Foreskin fibroblast (primary cell): ENCODE measurements at places on chromosomes 6 and 20.

DNA sequence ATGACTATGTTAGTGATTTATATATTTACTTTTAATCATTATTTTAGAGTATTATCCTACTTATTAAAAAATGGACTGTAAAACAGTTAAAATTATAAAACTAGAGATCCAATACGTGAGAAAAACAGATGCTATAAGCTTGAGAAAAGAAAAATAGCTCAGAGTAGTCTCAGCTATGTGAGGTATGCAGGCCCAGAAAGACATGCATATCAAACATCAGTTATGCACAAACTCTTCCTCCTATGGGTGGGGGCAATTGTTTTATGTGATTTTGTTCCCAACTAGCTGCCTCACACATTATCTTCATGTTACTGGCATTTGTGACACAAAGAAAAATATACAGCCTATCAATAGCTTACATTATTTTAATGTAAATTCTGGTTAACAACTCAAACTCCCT, 28.8 kb downstream of the RARS2 start:
- no peak for DNase-seq

GRCh38 chr6:41462033-41462432, 84.1 kb upstream of the FOXP4 start:
- DNase-seq, result no peak

GRCh38 chr6:4786996-4787395, 10.8 kb downstream of the CDYL start:
- no peak for DNase-seq

DNA sequence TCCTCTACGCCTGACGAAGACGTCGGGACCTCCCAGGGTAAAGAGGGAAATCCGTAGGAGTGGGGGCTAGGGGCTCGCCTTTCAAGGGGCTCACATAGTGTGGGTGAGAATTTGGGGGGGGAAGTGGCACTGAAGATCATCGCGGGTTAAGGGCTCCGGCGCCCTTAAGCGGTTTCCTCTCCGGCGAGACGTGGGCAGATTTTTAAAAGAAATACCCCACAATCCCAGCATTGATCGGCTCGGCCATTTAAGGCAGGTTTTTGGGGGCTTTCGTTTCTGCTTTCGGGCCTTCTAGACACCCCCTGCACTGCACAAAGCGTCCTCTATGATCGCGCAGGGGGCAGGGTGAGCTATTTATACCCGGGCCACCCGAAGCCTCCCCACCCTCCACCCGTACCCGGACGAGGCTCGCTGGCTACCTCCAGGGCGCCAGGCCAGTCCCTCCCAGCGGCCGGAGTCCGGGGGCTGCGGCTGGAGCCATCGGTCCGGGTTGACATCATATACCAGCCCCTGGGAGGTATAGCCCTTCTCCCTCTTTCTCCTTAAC, 1.2 kb downstream of the NKX2-2 start:
- DNase-seq, result no peak

GRCh38 chr6:156111913-156112312, 656.3 kb upstream of the NOX3 start:
- no peak for DNase-seq

GRCh38 chr20:61314326-61315010, 62.4 kb downstream of the CDH4 start:
- no peak for DNase-seq

DNA sequence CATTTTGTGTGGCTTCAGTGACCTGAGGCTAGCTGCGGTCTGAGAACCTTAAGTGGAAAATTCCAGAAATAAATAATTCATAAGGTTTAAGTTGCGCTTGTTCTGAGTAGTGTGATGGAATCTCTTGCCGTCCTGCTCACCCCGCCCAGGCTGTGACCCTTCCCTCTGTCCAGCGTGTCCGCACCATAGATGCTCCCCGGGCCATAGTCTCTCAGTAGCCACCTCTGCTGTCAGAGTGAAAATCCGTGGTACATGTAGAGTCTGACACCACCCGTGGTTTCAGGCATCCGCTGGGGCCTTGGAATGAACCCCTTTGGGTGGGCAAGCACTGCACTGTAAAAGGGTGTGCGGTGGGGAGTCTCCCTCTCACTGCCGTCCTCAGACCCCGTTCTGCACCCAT, 11.7 kb downstream of the UNC93A start:
- no peak for DNase-seq

DNA sequence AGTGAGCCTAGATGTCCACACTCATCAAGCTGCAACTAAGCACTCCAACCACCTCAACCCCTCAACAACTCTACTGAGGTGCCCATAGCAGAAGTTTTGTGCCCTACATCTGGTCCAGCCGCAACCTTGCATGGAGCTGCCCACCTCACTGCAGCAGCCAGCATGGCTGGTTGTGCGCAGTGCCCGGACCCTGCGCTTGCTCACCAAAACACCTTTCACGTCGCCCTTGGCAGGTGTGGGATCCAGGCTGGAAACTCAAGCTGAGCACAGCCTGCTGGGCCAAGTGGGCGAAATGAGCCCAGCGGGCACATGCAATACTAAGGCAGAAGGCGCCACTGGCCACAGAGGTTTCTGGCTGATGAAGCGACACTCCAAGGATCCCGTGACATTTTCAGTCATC, 902.4 kb downstream of the TBC1D32 start:
- DNase-seq, result no peak

GRCh38 chr6:3041147-3041546, 27.1 kb upstream of the RIPK1 start:
- no peak for DNase-seq

GRCh38 chr6:9825526-9825925, 589.3 kb downstream of the TFAP2A start:
- no peak for DNase-seq

GRCh38 chr6:24191346-24191745, 65.3 kb downstream of the NRSN1 start:
- DNase-seq, result no peak

DNA sequence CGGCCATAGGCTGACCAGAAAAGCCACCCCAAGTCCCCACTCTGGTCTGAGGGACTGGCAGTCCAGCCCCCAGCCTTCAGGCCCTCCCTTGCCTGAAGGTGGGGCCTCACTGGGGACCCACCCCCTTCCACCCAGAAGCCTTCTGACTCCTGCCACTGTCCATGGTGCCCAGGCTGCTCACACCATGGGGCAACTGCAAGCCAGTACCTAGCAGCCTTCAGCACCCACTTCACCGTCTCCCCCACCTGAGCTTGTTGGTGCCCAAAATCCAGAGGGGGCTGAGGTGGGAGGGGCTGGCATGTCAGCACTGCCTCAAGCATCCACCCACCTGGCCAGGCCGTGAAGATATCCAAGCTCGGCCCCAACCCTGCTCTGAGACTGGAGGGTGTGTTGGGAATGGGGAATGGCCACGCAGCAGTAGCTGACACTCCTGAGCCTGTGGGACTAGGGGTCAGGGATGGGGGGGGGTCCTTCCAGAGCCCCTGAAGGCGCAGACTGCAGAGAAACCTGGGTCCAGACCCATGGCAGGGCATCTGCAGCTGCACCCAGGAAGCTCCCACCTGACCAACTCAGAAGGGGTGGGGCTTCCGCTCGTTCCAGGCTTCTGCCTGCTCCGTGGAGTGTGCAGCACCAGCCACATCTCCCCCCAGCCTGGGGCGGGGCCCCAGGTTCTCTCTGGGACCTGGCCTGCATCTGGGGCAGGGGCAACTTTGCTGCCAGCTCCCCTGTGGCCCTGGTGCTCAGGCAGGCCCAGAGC, 942.1 kb upstream of the EPHA7 start:
- no peak for DNase-seq
